ENCODE measurements at places on chromosomes 7 and 10.
A peak's percentile ranks its signal among the peaks of the same experiment; 100 is the strongest.

- no peak for DNase-seq
Measured at GRCh38 chr10:119415536-119416503, 126.7 kb downstream of the RGS10 start.

GRCh38 chr7:5629941-5630340, 151.5 kb downstream of the RNF216 start:
- DNase-seq: peak; percentile 15

DNA sequence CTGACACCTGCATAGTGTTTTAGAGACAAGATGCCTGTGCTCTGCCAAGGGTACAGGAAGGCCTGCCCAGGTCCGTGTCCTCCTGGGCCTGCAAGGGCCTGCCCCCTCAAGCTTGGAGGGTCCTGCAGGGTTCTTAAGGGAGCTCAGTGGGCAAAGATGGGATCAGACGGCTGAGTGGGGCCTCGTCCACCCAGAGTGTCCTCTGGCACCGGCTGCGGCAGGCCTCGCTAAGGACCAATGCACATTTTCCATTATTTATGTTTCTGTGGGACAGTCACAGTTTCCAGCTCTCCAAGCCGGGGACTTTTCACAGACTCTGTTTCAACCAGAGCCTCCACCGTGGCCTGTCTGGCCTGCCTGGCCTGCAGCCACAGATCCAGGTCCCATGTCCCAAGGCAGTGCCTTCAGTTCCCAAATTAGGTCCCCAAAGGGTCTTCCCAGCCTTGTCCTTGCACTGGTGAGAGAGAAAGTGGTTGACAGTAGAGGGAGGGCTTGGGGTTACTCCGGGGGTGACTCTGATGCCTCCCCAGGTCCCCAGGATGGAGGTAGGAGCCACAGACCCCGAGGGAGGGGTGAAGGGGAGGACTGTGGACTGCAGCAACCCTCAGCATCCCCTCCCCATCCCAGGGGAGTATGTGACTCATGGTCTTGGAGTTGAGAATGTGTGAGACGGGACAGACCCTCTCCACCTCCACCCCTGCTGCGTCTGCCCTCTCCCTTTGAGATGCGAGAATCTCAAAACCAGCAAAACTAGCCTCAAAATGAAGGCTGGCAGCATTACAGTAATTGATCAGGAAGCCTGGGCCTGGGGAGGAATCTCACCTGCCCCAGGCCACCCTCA, 14.8 kb downstream of the MYL10 start:
- no peak for DNase-seq

DNA sequence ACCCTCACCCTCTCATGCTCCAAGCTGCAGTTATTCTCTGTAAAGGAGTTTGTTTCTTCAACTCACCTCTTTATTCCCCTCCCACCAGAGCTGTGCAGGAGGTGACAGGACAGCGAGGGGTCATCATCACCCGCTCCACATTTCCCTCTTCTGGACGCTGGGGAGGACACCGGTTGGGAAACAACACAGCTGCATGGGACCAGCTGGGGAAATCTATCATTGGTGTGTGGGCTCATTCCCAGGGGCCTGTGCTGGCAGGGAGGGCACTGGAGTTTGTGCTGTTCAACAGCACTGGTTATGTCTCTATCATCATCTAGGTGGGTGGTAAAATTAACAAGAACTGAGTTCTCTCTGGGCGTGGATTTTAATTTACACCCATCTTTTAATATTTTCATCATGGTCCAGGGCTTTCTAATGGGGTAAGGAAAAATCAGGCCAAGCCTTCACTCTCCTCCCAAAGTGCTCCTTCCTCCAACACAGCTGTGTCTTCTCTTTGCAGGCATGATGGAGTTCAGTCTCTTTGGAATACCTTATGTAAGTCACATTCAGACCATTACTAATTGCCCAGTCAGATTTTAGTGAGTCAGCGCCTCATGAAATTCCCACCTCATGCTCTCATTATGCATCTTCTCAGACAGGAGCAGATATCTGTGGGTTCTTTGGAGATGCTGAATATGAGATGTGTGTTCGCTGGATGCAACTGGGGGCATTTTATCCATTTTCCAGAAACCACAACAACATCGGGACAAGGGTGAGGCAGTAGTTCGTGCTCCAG, 61.6 kb downstream of the PRSS58 start:
- no peak for DNase-seq

GRCh38 chr7:156566812-156567549, 73.6 kb upstream of the RNF32 start:
- DNase-seq: no peak

DNA sequence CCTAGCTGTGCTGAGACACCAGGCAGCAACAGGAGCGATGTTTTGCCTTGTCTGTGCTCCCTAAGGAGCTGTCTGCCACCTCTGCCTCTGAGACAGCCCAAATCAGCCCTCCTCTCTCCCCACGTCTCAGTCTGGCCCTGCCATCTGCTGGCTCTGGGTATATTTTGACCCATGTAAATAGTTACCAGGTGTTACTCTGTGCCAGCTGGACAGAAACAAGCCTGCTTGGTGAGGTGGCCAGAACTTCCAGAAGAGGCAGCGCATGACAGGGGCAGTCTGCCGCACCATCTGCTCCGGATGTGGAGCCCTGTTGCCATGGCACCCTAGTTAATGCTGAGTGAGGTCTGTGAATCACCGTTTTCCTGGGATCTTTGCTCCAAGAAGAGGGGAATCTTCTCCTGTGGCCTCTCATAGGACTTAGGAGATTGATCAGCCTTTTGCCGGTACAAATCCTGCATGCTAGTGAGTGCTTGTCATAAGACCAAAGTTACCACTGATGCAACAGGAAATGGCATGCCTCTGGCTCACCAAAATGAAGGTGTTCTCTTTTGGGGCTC, 31.8 kb downstream of the GSTO2 start:
- no peak for DNase-seq

GRCh38 chr7:153091477-153091876, 331.9 kb downstream of the ACTR3B start:
- no peak for DNase-seq

GRCh38 chr7:11896663-11897062, 64.7 kb upstream of the THSD7A start:
- no peak for DNase-seq

GRCh38 chr7:87565877-87566276, 34.8 kb downstream of the ABCB1 start:
- DNase-seq: no peak

DNA sequence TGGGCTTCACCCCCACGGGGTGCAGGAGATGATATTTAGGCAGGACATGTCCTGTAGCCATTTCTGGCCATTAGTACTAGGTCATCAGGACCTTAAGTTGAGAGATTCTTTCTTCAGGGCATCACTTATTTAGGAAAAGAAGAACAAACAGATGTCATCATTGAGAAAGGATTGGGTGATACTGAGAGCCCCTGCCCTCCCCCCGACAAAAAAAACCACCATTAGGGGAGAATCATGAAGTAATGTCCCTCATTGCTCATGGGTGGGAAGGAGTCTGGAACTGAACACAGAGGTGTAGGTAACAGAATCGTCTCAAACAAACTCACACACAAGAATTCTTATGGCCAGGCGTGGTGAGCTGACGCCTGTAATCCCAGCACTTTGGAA, 6.4 kb upstream of the ORAI2 start:
- no peak for DNase-seq

DNA sequence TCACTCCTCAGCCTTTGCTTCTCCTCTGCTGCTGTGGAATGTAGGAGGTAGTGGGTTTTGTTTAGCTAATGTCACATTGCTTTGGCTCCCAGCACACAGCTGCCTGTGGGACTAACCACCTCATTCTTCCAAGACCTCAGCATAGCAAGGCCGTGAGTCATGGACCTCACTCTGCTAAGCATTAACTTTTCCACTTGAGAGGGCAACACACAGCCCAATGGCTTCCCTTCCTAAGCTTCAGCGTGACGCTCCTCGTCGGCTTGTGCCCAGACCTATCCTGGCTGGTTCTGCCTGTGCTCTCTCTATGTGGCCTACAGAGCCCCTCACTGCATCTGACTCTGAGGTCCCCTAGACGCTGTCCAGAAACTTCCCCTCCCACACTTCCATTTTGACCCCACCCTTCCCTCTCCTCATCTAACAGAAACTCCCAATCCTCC, 23.3 kb downstream of the MYOF start:
- no peak for DNase-seq

DNA sequence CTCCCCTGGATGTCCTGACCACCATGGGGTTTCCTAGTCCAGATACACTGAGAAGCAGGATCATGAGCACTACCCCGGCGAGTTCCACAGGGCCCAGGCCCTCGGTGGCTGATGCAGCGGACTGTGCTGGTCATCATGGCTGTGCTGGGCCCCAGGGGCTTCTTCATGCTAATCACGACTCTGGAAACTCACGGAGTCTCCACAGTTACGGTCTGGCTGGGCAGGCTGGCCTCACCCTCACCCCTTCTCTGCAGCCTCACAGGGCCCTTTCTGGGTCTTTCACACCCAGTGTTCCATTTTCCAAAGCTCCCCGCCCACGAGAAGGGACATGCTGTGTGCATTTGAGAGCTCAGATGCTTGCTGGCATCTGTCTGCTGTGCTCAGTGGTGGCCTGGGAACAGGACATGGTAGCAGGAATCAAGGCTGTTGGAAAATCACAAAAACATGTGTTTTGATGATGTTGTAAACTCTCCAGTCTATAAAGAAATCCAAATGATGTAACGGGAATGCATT, 119.0 kb downstream of the PTPN20 start:
- no peak for DNase-seq

DNA sequence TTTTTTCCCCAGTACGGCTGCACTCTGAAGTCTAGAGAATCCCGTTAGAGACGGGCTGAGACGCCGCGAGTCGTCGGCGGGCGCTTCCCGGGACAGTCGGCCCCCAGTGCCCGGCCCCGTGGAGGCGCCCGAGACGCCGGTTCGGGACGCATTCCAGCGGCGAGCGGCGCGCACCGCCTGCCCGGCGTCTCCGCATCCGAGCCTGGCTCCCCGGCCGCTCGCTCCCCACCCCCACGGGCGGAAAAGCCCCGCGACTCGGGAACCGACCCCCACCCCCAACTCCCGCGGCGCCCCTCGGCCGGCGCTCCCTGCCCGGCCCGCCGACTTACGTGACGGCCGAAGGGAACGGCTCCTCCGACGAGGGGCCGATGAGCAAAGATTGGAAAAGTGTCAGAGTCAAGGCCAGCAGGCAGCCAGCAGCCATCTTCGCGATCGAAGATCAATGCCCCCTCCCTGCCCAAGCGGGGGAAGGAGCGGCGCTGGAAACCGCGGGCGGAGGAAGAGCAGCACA, 486 bp downstream of the CACNA2D1 start:
- no peak for DNase-seq

- DNase-seq: peak; percentile 49
Measured at GRCh38 chr7:42876182-42877068, 35.4 kb downstream of the C7orf25 start.

GRCh38 chr7:91085175-91085574, 179.1 kb upstream of the FZD1 start:
- no peak for DNase-seq

- no peak for DNase-seq
Measured at GRCh38 chr7:148058753-148059152, 531.8 kb upstream of the C7orf33 start.

DNA sequence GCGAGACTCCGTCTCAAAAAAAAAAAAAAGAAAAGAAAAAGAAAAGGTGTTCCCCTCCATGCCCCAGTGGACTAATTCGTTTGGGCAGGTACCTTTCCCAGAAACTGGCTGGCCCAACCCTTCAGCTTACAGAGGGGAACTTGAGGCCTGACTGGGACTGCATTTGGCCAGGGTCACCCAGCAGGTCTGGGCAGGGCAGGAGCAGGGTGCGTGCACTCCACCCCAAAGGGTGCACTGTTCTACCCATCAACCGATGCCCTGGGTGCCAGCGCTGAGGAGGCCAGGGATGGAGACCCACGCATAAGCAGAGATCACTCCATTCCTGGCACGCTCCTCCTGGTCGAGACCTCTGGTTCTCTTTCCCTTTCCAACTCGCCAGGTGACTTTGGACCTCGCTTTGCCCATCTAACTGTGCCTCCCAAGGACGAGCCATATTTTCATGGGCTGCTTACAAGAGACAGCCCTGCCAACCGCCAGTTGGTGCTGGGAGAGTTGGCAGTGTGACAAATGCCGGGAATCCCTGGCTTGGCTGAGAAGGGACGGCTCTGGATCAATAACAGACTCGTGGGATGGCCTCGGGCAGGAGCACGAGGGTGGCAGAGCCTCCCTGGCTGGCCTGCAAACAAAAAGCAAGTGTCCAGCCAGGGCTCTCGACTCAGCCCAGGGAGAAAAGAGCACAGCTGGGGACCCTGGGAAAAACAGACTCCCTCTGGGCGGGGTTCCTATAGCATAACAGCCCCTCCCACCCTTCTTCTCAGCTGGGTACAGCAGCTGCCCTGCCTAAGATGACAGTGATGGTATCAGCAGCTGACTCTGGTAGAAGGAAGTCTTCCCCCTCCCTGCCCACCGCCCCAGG, 7.9 kb downstream of the HSPB1 start:
- DNase-seq: no peak
